Hepatocyte (in vitro differentiated cells): ENCODE measurements at places on chromosomes 3 and 15. TPM values are rescaled to one million over a fixed set of nuclear protein-coding genes. Genes with fewer than 3 reads are reported as not detected.

The SUSD5 gene
- total RNA-seq, result 2.0 and 2.3 TPM in 2 replicates

The DCLK3 gene
- 0.07 TPM in 1 of 2 replicates, not detected in the other for total RNA-seq

The ANKUB1 gene
- total RNA-seq, result not detected in 2 replicates

The PLA2G4E gene
- 0.07 and 0.20 TPM in 2 replicates for total RNA-seq

The ENTPD3 gene
- 1.7 and 2.2 TPM in 2 replicates for total RNA-seq

The TMEM40 gene
- total RNA-seq, result 0.52 TPM in 1 of 2 replicates, not detected in the other
